ENCODE measurements at places on chromosomes 6 and 20.

- DNase-seq: no peak
Measured at GRCh38 chr6:72876256-72876655, 254.4 kb downstream of the KCNQ5 start.

DNA sequence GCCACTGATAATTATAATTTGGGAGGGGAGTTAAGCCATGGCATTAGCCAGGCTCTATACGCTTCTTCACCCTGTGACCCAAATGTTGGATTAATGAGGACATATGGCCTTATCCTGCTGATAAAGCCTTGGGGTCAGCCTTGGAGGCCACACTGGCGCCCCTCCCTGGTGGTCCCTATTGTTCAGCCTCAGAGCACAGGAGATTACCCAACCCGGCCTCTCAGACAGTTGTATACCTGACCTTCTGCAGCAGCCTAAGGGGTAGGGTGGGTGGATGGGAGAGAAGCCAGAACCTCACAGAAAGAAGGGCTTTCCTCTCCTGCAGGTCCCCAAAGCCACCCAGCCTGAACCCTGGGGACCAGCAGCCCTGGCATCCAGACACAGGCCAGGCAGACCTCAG lies 76.8 kb downstream of the LINC00237 start:
- no peak for DNase-seq

DNA sequence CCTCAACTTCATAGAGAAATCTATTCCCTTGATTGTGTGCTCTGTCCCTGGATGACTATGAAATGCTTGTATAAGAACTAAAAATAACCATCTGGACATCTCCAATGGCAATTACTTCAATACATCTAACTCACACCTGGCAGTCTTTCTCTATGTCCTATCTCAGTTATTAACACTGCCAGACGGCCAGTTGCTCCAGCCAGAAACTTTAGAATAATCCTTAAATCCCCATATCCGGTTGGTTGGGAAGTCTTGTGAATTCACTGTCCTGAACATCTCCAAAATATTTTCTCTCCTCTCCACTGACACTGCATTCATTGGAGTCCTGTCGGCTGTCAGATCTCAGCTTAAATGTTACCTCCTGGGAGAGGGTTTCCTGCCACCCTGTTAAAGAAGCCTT lies 12.2 kb upstream of the LAMA2 start:
- DNase-seq: peak; percentile 28

GRCh38 chr6:166864333-166864732 lies 92.0 kb downstream of the RNASET2 start:
- DNase-seq: no peak

DNA sequence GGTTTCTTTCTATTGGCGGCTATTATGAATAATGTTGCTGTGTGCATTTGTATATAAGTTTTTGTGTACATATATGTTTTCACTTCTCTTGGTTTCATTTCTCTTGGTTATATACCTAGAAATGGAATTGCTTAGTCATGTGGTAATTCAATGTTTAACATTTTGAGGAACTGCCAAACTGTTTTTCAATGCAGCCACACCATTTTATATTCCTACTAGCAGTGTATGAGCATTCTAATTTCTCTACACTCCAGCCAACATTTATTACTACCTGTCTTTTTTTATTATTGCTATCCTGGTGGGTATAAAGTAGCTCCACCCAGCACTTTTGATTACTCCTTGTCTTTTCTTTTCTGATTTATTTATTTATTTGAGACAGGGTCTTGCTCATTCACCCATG lies 54.8 kb downstream of the PHACTR2 start:
- DNase-seq: no peak

GRCh38 chr20:35992713-35993335 lies 24.4 kb downstream of the CNBD2 start:
- DNase-seq: peak; percentile 55

DNA sequence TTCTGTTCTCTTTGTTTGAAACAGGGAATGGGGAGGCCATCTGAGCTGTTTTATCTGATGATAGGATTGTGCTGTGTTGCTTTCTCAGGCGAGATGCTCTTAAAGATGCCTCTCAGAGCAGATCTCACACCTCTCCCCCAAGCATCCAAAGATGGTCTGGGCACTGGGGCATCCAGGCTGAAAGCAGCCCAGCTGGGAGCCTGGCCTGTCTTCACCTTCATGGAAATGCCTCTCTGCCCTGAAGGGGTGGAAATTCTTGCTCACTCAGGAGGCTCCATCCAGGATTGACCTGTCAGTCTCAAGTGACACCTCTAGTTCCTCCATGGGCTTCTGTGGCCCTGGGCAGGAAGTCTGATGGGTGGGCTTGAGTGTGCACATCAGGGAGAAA lies 86.4 kb downstream of the TCP11 start:
- no peak for DNase-seq

- no peak for DNase-seq
Measured at GRCh38 chr20:53609491-53610445, 16.1 kb upstream of the ZNF217 start.

DNA sequence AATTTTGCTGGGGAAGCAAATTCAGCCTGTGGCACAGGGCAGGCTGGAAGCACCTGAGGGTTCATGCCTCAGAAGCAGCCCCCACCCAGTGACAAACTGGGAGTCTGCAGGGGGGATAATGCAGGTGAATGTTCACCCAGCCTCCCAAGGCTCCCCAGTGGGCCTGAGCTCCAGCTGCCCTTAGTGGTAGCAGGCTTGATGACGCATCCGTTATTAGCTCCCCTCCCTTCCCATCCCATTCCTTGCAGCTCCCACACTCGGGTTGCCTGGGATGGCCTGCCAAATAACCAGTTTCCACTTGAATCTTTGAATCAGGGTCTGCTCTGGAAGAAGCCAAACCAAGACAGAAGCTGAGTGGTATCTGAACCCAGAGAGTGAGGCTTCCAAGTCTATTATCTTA lies 15.8 kb downstream of the KCNK15 start:
- DNase-seq: no peak

DNA sequence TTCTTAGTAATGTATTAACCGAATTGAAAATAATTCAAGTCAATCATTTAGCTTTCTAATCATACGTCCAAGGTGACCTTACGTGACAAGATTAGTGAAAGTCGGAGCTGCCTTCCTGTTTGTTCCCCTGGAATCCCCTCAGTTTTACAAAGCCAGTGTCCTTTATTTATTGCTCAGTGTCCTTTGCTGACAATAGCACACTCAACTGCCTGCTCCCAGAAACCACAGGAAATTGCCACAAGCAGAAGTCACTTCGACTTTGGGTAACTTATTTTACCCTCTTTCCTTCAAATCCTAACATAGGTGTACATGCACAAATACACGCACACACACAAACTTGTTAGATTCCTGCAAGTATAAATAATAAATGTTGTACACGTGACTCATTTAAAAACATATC lies 1167.7 kb upstream of the ADGRB3 start:
- no peak for DNase-seq

GRCh38 chr20:45235995-45236394 lies 14.8 kb downstream of the SEMG2 start:
- DNase-seq: no peak

- no peak for DNase-seq
Measured at GRCh38 chr20:3758566-3758965, 9.0 kb downstream of the ADISSP start.

Data from WERI-Rb-1 (cell line).